ENCODE measurements at places on chromosomes 7 and 10.
A peak's percentile ranks its signal among the peaks of the same experiment; 100 is the strongest.

DNA sequence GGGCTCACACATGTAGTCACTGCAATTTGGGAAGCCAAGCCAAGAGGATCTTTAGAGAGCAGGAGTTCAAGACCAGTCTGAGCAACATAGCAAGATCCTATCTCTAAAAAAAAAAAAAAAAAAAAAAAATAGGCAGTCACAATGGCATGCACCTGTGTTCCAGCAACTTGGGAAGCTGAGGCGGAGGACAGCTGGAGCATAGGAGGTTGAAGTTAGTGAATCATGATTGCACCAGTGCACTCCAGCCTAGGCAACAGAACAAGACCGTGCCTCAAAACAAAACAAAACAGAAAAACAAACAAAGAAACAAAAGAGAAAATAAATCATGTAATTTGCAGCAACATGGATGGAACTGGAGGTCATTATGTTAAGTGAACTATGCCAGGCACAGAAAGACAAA, 33.6 kb upstream of the BICC1 start:
- no peak for DNase-seq

GRCh38 chr7:9391221-9391620, 957.8 kb downstream of the NXPH1 start:
- DNase-seq, result no peak

GRCh38 chr10:119515511-119516045, 26.9 kb downstream of the RGS10 start:
- DNase-seq, result no peak

GRCh38 chr7:148142660-148143248, 447.8 kb upstream of the C7orf33 start:
- peak; percentile 40 for DNase-seq

GRCh38 chr7:47758546-47758945, 176.6 kb upstream of the TNS3 start:
- no peak for DNase-seq

DNA sequence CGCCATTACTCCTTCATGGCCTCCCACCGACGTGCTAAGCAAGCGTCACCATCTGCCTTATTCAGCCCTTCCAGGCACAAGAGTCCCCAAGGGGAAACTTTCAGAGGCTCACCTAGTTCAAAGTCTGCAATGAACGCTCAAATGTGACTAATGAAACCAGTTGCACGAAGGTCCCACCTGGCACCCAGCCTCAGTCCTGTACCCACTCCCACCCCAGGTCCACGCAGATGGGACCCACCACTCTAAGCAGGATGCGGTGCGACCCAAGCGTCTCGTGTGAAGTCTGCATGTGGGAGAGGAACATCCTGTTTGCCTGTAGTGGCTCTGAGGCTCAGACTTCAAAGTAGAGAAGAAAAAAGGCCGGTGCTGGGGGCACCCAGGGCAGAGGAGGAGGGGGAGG, 40.3 kb downstream of the RGS10 start:
- no peak for DNase-seq

GRCh38 chr7:22671177-22671879, 55.7 kb upstream of the IL6 start:
- no peak for DNase-seq

- DNase-seq, result no peak
Observed at GRCh38 chr7:70744492-70744891, 387.5 kb upstream of the GALNT17 start.

GRCh38 chr7:121604627-121605316, 208.7 kb upstream of the FAM3C start:
- no peak for DNase-seq

DNA sequence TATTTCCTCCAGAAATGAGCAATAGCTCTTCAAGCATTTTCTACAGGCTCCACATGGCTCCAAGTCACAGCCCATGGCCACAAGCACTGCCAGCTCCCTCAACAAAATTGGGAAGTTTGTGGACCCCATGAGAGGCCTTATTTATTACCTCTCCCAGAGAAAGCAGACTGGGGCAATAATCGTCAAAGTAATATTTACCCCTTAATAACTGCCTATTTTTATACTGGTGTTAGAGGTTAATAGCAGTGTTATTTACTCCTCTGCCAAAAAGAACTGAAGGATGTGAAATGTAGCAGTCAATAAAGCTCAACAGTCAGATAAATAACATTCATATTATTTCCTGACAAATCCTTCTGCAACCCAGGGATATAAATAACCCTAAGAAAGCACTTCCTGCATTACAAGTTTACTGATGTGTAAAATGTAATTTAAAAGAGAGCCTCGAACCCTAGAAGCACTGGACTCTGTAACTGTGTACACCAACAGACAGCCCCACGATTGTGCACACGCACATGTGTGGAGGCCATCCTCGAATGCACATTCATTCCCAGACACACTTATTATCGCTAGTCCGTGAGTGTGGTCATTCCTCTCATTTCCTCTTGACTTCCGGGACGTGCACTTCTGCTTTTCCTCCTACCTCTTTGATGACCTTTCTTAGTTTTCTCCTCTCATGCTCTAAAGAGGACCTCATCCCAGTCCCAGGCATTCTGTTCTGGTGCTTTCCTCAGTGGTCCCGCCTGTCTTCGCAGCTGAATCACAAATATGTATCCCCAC, 157.4 kb downstream of the EVX1 start:
- no peak for DNase-seq

GRCh38 chr10:22367471-22367870, 22.2 kb downstream of the SPAG6 start:
- DNase-seq, result no peak

GRCh38 chr7:21304808-21305375, 123.0 kb upstream of the SP4 start:
- no peak for DNase-seq

GRCh38 chr7:78792006-78792405, 661.5 kb downstream of the MAGI2 start:
- DNase-seq, result no peak

GRCh38 chr7:22235134-22235533, 121.8 kb downstream of the RAPGEF5 start:
- no peak for DNase-seq

- no peak for DNase-seq
Observed at GRCh38 chr10:61078542-61079275, 134.7 kb upstream of the RHOBTB1 start.

DNA sequence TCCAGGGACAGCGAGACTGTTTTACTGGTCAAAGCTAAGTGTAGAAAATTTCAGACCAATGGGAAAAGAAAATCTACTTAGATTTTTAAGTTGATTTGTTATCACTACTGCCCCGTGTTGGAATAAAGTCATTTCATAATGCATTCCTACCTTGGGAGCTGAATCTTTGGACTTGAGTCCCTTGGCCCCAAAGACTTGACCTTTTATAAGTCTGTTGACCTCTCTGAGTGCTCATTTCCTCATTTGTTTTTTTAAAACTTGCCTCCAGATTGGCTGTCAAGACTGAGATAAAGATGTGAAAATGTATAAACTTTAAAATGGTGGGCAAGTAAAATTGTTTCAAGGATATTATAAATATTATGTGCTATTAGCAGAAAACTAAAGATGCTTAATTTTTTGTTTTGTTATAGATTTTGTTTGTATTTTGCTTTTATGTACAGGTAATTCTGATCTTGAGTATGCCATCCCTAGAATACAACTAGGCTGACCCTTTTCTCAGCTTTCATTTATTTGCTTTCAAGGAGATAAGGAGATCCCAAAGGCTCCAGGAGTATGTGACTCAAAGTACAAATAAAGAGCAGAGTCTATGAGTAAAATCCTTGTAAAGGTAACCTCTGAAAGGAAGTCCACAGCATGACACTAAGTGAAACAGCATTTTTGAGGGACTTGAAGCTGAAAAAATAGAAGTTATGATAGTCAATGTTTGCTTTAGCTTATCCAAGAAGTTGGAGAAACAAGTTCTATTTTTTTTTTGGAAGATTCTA, 54.6 kb downstream of the TMEM26 start:
- no peak for DNase-seq

DNA sequence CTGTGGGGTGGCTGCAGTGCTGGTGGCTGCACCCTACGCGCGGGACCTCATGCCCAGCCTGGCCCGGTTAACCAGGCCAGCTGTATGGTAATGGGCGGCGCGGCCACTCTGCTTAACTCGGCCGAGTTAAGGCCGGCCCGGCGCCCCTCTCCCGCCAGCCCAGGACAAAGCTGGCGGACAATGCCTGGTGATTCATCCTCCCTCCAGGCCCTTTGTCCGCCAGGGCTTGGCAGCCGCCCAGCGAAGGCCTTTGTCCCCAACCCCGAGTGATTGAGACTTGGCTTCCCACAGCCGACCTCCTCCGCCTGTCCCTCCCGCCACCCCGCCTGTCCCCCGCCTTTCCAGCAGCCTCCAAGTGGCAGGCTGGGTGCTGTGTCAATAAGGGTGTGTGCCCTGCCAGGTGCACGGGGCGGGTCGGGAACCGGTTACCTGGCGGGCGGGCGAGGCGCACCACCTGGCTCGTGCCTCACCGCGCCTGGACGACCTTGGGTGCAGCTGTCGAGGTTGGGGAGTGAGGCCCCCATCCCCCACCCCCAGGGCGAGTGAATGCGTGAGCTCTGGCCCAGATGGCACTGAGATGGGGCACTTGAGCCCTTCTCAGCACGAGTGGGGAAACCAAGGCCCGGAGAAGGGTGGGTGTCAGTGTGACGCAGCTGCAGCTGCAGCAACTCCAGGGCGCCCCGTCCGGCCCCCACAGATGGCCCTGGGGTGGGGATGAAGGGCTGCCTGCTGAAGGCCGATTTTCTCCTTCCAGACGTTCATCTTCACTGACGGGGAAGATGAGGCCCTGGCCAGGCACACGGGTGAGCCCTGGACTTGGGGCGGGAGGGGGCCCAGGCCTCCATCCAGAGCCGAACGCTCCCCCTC, 4.6 kb downstream of the LFNG start:
- DNase-seq, result peak; percentile 97

- no peak for DNase-seq
Observed at GRCh38 chr10:71393841-71394475, 2.8 kb upstream of the CDH23 start.

- DNase-seq, result no peak
Observed at GRCh38 chr10:69846293-69846921, 44.7 kb downstream of the COL13A1 start.

DNA sequence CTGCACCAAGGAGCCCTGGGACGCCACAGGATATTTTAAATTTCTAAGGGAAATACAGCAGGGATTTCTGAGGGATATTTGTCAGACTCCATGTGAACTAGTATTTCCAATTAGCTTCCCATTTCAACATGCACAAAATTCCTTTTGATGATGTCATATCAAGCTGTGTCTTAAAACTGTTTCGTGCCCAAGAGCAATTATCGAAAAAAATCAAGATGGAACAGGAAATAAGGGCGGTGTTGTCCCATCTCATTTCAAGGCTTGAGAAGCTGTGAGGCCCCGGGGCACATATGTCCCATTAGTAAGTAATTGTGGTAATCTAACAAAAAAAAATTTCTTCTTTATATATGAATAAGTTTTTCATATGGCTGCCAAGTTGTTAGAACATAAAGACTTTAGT, 47.4 kb downstream of the PPP1R17 start:
- DNase-seq, result no peak

- DNase-seq, result no peak
Observed at GRCh38 chr7:108188724-108189123, 58.6 kb upstream of the LAMB4 start.

GRCh38 chr10:86004337-86004736, 362.3 kb downstream of the GRID1 start:
- no peak for DNase-seq

DNA sequence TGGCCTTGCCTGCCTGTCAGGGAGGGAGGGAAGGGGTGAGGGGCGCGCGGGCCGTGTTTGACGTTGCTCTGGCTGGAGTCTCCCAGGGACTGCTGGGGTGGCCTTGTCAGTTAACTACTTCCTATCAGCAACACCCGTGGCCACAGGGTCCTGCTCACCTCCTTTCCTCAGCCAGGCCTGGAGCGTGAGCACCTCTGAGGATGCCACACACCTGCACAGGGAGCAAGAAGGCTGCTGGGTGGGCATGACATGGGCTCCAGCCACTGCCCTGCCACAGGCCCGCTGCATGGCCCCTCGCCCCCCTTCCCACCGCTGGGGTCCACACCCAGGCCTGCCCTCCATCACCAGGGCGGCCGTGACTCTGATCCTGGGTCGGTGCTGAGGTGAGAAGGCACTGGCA, 212.4 kb downstream of the ELFN1 start:
- no peak for DNase-seq

DNA sequence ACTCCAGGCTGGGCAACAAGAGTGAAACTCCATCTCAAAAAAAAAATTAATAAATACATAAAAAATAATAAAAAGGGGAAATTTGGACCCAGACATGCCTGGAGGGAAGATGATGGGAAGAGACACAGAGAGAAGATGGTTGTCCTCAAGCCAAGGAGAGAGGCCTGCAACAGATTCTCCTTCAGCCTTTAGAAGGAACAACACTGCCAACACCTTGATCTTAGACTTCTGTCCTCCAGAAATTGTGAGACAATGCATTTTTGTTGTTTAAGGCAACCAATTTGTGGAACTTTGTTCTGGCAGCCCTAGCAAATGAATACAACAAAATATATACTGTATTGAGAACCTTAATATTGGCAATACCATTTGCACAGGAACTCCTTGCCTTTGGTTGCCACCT, 180.3 kb upstream of the TNS3 start:
- no peak for DNase-seq

- no peak for DNase-seq
Observed at GRCh38 chr10:78382047-78382446, 348.4 kb downstream of the RPS24 start.

DNA sequence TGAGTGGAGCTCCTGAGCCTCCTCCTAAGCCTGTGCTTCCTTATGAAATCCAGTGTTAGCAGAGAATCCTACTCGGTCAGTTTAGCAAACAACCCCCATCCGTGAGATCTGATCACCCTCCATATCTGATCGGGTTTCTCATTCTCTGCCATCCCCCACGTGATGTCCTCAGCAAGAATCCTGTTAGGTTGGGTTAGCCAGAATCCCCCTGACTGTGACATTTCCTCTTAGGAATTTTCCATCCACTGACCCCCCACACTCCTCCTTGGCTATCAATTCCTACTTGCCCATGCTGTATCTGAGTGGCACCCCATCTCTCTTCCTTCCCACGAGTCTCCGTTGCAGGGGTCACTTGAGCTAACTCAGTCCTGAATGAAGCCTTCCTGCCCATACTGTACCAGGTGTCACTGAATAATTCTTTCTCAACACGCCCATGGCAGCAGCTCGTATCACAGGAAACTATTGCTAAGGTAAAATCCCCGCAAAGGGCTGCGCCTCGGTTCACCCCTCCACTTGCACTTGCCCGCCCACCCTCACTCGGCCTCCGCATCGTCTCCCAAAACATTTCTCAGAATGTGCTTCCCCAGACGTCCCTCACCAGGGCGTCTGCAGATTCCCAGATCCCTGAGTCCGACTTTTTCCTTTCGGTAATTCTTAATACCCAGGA, 44.1 kb downstream of the MYOF start:
- DNase-seq, result no peak

DNA sequence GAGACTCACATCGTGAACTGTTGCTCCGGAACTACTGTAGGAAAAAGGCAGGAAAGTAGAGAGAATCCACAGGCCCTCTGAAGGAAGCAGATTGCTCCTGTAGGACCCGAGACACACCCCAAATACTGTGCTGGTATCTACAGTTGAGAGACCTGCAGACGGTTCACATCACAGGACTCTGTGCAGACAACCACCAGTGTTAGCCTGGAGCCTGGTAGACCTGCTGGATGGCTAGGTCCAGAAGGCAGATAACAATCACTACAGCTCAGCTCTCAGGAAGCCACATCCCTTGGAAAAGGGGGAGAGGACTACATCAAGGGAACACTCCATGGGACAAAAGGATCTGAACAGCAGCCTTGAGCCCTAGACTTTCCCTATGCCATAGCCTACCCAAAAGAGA, 311.8 kb upstream of the PRKCQ start:
- no peak for DNase-seq
